Calu3 (cell line): ENCODE measurements at places on chromosomes 6 and 20. TPM values are rescaled to one million over a fixed set of nuclear protein-coding genes. Genes with fewer than 3 reads are reported as not detected.
A peak's percentile ranks its signal among the peaks of the same experiment; 100 is the strongest.

The CD40 gene
- total RNA-seq, result 13.3 and 13.6 TPM in 2 replicates

- no peaks in the 10 kb centered on the region for H3K27me3 ChIP-seq
- H3K36me3 ChIP-seq, result no peaks in the 10 kb centered on the region
- no peak overlapping the region for H3K4me3 ChIP-seq
- DNase-seq, result no peak
- H3K4me1 ChIP-seq, result peaks cover 19% of the 10 kb centered on the region
Observed at GRCh38 chr20:54131675-54132611, 41.8 kb downstream of the CYP24A1 start.

The E2F3 gene
- total RNA-seq, result 69.1 and 69.8 TPM in 2 replicates

DNA sequence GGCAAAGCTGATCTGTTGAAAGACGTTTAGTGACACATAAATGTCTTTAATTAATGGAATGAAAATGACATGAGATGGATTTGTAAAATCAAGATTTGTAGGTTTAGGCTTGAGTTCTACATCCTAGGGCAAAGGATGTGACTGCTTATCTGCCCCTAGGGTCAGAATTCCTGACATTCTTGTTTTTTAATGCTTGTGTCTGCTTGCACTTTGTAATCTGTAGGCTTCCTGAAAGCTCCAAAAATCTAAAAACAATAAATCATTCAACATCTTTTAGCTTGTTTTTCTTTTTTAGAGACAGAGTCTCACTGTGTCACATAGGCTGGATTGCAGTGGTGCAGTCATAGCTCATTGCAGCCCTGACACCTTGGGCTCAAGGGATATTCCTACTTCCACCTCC is 107.9 kb upstream of the MLIP start:
- peaks cover 4% of the 10 kb centered on the region for H3K4me1 ChIP-seq
- H3K36me3 ChIP-seq, result no peaks in the 10 kb centered on the region
- no peaks in the 10 kb centered on the region for H3K27me3 ChIP-seq
- DNase-seq, result no peak
- H3K27ac ChIP-seq, result no peak overlapping the region

The RCAN2 gene
- 2.2 and 3.7 TPM in 2 replicates for total RNA-seq

The MED20 gene
- total RNA-seq, result 28.0 and 29.8 TPM in 2 replicates

GRCh38 chr6:100990070-100990469 is 108.9 kb upstream of the ASCC3 start:
- no peaks in the 10 kb centered on the region for H3K4me1 ChIP-seq
- H3K27ac ChIP-seq, result no peak overlapping the region
- no peaks in the 10 kb centered on the region for H3K36me3 ChIP-seq
- H3K4me3 ChIP-seq, result no peak overlapping the region
- DNase-seq, result no peak
- no peaks in the 10 kb centered on the region for H3K27me3 ChIP-seq

- no peaks in the 10 kb centered on the region for H3K4me1 ChIP-seq
- H3K27ac ChIP-seq, result no peak overlapping the region
- no peak overlapping the region for H3K4me3 ChIP-seq
- no peaks in the 10 kb centered on the region for H3K36me3 ChIP-seq
- no peak for DNase-seq
Observed at GRCh38 chr20:31907046-31907445, 36.6 kb downstream of the TTLL9 start.

The CHD6 gene
- 94.5 and 98.5 TPM in 2 replicates for total RNA-seq

DNA sequence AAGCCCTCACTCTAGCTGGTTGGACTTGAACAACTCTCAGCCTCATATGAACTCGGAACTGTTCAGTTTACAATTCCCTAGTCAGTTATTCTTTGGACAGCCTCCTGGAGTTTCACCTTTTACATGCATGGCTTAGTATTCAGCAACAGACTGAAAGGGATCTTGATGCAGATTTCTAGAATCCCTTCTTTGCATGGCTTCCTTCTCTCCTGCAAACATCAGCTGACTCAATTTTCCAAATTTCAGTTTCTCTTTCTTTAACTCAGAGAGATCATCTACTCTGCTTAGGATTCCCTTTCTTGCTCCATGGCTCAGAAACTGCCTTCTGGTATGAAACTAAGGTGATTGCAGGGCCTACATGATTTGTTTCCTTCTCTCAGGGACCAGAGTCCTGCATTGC is 99.6 kb downstream of the CEP57L1 start:
- H3K27ac ChIP-seq, result no peak overlapping the region
- DNase-seq, result no peak
- no peak overlapping the region for H3K4me3 ChIP-seq
- no peaks in the 10 kb centered on the region for H3K4me1 ChIP-seq

- peaks cover 23% of the 10 kb centered on the region for H3K4me1 ChIP-seq
- peaks cover 82% of the 10 kb centered on the region for H3K36me3 ChIP-seq
- H3K27me3 ChIP-seq, result no peaks in the 10 kb centered on the region
- H3K4me3 ChIP-seq, result peak overlapping the region; percentile 85
- H3K27ac ChIP-seq, result peak overlapping the region; percentile 77
- DNase-seq, result peak; percentile 77
Observed at GRCh38 chr20:63957004-63957689, 931 bp upstream of the UCKL1 start.
